Stimulated activated CD8-positive, alpha-beta memory T cell treated with anti-CD3 and anti-CD28 coated beads, Interleukin-4, amount 100 ng/mL, for 1 hour (primary cell): ENCODE measurements at places on chromosomes 12 and 14.

DNA sequence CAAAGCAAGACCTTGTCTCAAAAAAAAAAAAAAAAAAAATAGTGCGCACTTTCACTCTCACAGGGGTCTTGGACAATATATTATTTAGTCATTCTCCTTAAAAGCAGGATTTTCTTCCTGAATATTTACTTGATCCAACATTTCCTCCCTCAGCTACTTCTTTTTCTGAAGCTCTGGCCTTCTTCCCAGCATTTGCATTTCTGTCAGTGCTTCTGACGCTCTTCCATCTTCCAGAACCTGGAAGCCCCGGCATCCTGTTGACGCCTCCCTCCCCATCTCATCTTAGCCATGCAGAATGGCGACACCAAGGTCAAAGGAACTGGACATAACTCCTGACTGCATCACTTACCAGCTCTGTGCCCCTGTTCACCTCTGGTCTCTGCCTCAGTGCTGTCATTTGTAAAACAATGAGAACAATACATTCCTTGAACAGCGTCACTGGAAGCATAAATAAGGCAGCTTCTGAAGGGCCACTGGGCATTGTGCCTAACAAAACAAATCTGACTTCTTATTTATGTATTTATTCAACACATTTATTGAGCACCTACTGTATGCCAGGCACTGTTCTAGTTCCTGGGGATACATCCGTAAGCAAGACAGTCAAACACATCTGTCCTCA, 90.9 kb upstream of the MDM1 start:
- no peak for DNase-seq

- DNase-seq = no peak
Measured at GRCh38 chr14:31947076-31947475, 130.0 kb upstream of the ARHGAP5 start.

DNA sequence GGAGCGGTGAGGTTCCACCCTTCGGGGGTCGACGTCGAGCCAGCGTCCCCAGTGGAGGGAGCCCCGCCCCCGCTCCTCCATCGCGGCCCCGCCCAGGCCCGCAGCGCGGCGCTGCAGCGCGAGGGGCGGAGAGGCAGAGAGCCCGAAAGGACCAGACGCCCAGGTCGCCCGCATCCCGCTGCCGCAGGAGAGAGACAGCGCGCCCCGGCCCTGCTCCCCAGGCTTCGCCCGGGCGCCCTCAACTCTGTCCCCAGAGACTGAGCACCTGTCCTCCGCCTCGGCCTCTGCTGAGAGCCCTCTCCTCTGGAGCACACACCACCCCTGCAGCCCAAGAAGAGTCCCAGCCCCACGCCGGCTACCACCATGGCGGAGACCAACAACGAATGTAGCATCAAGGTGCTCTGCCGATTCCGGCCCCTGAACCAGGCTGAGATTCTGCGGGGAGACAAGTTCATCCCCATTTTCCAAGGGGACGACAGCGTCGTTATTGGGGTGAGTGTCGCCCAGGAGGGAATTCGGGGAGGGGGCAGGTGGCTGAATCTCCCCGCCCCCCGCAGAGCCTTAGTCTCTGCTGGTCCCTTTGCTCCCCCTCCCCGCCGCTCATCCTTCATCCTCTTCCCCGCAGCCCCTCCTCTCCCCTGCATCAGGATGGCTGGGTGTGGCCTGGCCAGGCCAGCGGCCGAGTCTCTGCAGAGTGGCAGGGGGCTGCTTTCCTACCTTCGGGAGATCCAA, at the start of gene KIF5A:
KIF5A (plus strand) TSS at position 136 of the 732 bp plus-strand sequence; CDS start at position 364, 228 bp downstream.
- no peak for DNase-seq

DNA sequence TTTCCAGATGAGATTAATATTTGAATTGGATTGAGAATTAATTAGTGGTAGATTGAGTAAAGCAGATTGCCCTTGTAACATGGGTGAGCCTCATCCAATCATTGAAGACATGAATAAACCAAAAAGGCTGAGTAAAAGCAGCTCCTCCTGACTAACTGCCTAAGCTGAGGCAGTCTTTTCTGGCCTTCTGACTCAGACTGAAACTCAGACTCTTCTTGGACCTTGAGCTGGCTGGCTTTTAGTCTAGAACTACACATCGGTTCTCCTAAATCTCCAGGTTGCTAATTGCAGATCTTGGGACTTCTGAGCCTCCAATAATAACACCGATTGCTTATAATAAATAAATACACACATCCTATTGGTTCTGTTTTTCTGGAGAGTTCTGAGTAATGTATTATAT, 24.0 kb downstream of the FKBP11 start:
- no peak for DNase-seq

DNA sequence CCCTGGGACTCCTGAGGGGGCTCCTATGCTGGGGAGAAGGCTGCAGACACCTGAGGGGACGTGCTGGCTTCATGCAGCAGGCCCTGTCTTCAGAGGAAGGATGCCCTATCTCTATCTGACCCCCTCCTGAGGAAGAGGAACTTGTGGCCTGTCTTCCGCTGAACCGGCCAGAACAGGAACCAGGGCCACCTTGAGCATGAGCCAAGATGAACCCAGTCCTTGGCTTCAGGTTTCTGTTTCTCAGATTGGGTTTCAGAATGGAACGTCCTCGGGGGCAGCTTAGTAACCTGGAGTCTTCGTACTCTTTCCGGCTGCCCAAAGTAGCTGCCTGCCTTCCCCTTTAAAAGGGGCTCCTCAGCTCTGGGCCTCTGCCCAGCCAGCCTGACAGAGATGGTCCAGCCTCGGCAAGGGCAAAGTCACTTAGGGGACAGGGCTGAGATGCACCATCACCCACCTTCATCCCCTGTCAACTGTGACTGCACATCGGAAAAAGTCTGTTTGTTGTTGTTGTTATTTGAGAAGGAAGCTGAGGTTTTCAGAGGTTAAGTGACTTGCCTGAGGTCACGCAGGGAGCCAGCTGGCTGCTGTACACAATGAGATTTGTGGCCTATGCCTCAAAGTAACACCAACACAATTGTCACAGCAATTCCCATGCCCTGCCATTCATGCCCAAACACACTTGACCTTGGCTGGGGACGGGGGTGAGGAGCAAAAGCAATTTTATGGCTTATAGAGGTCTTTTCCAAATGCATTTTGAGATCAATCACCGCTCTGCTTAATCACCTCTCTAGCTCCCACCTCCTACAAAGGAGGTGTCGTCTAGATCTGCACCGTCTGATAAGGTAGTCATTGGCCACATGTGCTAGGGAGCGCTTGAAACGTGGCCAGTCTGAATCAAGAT, 13.4 kb downstream of the ASB2 start:
- DNase-seq = no peak

DNA sequence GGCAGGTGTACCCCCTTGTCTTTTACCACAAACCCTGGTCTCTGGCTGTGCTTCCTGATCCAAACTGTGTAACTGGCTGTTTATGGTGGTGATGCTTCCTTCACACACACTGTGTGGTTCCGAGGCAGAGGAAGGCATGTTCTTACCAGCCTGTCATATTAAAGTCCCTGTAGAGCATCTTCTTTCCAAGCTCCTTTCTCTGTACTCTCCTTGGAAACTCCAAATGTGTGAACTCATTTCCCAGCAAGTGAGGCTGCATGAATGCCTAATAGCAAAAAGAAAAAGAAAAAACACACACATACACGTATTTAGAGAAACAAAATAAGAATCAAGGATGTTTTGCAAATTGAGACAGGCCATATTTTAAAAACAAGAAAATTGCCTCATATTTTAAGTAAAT, 214.9 kb downstream of the PPM1H start:
- DNase-seq = no peak

DNA sequence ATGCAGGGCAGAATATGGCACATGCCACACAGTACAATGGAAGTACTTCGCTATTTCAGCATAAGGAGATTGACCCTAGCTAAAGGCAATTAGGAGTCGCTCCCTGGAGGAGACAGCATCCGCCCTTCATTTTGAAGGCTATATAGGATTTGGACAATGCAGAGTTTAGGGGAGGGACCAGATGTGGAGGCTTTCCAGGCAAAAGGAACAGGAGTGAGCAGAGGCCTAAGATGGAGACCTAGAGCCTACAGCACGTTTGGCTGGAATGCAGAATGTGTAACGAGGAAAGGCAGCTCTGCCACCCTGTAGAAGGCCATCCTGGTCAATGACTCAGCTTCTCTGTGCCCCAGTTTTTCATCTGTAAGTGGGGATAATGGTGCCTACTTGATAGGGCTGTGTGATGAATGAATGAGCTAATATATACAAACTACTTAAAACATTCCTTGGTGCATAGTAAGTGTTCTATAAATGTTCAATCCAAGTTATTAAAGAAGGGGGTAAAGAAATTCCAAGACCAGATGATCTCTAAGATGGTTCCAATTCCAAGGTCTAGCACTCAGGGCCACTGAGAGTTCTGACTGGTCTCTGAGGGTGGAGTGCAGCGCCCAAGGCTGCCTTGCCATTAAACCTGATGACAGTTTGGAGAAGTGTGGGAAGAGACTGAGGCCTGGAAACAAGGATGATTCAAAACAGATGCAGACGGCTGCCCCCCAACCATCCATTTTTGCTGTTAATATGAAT, 54.3 kb upstream of the FRMD6 start:
- no peak for DNase-seq

GRCh38 chr14:84770030-84770429, 759.9 kb upstream of the FLRT2 start:
- DNase-seq = no peak

GRCh38 chr12:30874455-30875321, 51.9 kb upstream of the TSPAN11 start:
- no peak for DNase-seq

GRCh38 chr12:92706594-92706993, 3.8 kb downstream of the PLEKHG7 start:
- no peak for DNase-seq

DNA sequence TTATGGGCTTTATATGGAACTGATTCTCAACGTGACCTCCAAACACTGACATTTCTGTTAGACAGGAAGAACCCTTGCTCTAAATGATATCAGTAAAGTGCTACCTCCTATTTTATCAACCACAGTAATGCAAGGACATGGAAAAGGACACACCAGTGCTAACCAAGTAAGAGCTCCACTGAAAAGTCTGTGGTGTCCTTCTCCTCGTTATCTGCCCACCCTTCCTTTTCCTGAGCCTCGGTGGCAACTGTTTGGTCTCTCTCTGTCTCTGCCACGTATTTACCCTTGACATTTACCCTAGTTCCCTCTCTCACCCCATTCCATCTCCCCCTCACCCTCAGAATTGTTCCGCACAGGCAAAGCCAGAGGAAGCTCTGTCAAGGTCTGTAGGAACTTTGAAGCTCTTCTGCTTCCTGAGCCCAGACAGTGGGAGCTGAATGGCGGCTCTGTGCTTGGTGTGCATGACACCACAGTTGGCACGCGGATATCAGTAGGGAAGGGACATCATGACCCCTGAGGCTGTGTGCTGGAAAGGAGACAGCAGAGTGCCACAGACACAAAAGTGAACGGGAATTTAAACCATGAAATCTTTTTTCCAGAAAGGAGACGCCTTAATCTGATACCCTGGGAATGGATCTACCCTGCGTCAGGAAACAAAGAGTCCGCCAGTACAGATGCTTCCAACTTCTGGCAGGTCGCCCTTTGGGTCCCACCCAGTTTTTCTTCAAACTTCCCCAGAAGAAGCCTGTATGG, 50.8 kb downstream of the NTN4 start:
- no peak for DNase-seq

GRCh38 chr12:85448548-85449139, 168.6 kb downstream of the ALX1 start:
- no peak for DNase-seq

- DNase-seq = no peak
Measured at GRCh38 chr12:95187865-95188415, 29.3 kb downstream of the FGD6 start.
